Anterior cingulate cortex (tissue), 58 donors: ENCODE measurements at places on chromosomes 13 and 19.

- no peak for DNase-seq
These were observed 207.1 kb downstream of the KATNAL1 start for GRCh38 chr13:30100226-30100625.

GRCh38 chr13:110885516-110885915 is 29.4 kb downstream of the ANKRD10 start:
- no peak for DNase-seq

GRCh38 chr13:49494645-49495044 is 1.1 kb upstream of the PHF11 start:
- DNase-seq = no peak

GRCh38 chr13:98083936-98084335 is 59.0 kb upstream of the FARP1 start:
- no peak for DNase-seq

GRCh38 chr19:45739498-45740439 is 6.5 kb downstream of the MEIOSIN start:
- no peak for DNase-seq
